Lower lobe of right lung (tissue), 2 donors: ENCODE measurements at places on chromosomes 3 and 15. TPM values are rescaled to one million over a fixed set of nuclear protein-coding genes. Genes with fewer than 3 reads are reported as not detected.

The SNURF gene
- total RNA-seq: 21.3 TPM

The PLA2G4E gene
- total RNA-seq: 1.1 TPM

The LXN gene
- 18.8 TPM for total RNA-seq

The FGF12 gene
- total RNA-seq: 3.9 TPM

The GOLGA8N gene
- total RNA-seq: 14.3 TPM

The RAB11A gene
- total RNA-seq: 218 TPM

The SERPINI1 gene
- 6.7 TPM for total RNA-seq

The POLQ gene
- 0.56 TPM for total RNA-seq

The ZDHHC23 gene
- 9.7 TPM for total RNA-seq

The PLA1A gene
- 13.1 TPM for total RNA-seq

The CPN2 gene
- not detected for total RNA-seq

The SPTBN5 gene
- 2.1 TPM for total RNA-seq

The CPNE9 gene
- total RNA-seq: 0.44 TPM

The ZNF80 gene
- total RNA-seq: not detected

The CKMT1B gene
- 0.89 TPM for total RNA-seq

The MCTP2 gene
- 36.1 TPM for total RNA-seq

The SETD5 gene
- 116 TPM for total RNA-seq

The ATRIP gene
- total RNA-seq: 5.9 TPM

The RBSN gene
- total RNA-seq: 29.7 TPM

The IGF2BP2 gene
- total RNA-seq: 19.4 TPM

The KCNAB1 gene
- 4.7 TPM for total RNA-seq

The ACTRT3 gene
- 0.92 TPM for total RNA-seq

The SPESP1 gene
- total RNA-seq: 2.0 TPM

The IMPG2 gene
- total RNA-seq: 0.21 TPM

The LOXL1 gene
- 7.6 TPM for total RNA-seq

The OSTN gene
- total RNA-seq: not detected

The ROPN1 gene
- not detected for total RNA-seq

The FAM81A gene
- total RNA-seq: 1.8 TPM

The NRROS gene
- 20.7 TPM for total RNA-seq

The SPSB4 gene
- 0.80 TPM for total RNA-seq

The IP6K1 gene
- 37.5 TPM for total RNA-seq

The GRK7 gene
- total RNA-seq: not detected

The TMEM207 gene
- not detected for total RNA-seq

The RPL32 gene
- 1,243 TPM for total RNA-seq

The ZNF662 gene
- 7.3 TPM for total RNA-seq

The GOLGA8R gene
- 5.1 TPM for total RNA-seq

The GRM2 gene
- 0.15 TPM for total RNA-seq

The TGM4 gene
- not detected for total RNA-seq

The LRRC34 gene
- 4.8 TPM for total RNA-seq

The KBTBD13 gene
- not detected for total RNA-seq

The LIPC gene
- 1.0 TPM for total RNA-seq

The DLEC1 gene
- total RNA-seq: 15.0 TPM

The CAND2 gene
- 6.4 TPM for total RNA-seq

The TNFAIP8L3 gene
- 10.4 TPM for total RNA-seq

The COL6A5 gene
- 4.5 TPM for total RNA-seq

The CLDN18 gene
- 162 TPM for total RNA-seq

The MESP2 gene
- total RNA-seq: not detected

The STAC gene
- total RNA-seq: 51.4 TPM
